ENCODE measurements at places on chromosomes 13 and 19. TPM values are rescaled to one million over a fixed set of nuclear protein-coding genes. Genes with fewer than 3 reads are reported as not detected.

The ZSWIM4 gene
- 19.4 TPM for total RNA-seq

The TMPRSS9 gene
- not detected for total RNA-seq

The CAPN12 gene
- total RNA-seq, result 0.13 TPM

The ZNF667 gene
- 7.8 TPM for total RNA-seq

The SLC25A42 gene
- total RNA-seq, result 7.6 TPM

The GRIK5 gene
- total RNA-seq, result 3.2 TPM

The SIGLEC12 gene
- total RNA-seq, result not detected

The PABPC3 gene
- total RNA-seq, result 0.10 TPM

The GPALPP1 gene
- total RNA-seq, result 20.8 TPM

The SLITRK6 gene
- 0.39 TPM for total RNA-seq

The IZUMO1 gene
- not detected for total RNA-seq

The ZNF606 gene
- 12.5 TPM for total RNA-seq

The EPS8L1 gene
- total RNA-seq, result 0.07 TPM

The PEAK3 gene
- not detected for total RNA-seq

The C19orf38 gene
- 0.65 TPM for total RNA-seq

The TMEM238 gene
- total RNA-seq, result 0.23 TPM

The MAMSTR gene
- total RNA-seq, result 0.69 TPM

The GPR183 gene
- total RNA-seq, result 0.07 TPM

The PKN1 gene
- 119 TPM for total RNA-seq

The DYRK1B gene
- 16.3 TPM for total RNA-seq

The MRPL4 gene
- 18.1 TPM for total RNA-seq

The ACER1 gene
- not detected for total RNA-seq

The ZNF221 gene
- total RNA-seq, result 13.0 TPM

The ZNF726 gene
- total RNA-seq, result 1.4 TPM

The TEX29 gene
- 0.26 TPM for total RNA-seq

The ADGRE1 gene
- total RNA-seq, result not detected

The ZNF577 gene
- 7.6 TPM for total RNA-seq

The FXYD5 gene
- total RNA-seq, result 29.7 TPM

The SPIB gene
- not detected for total RNA-seq

All from smooth muscle cell of the pulmonary artery (primary cell).